ENCODE measurements at places on chromosomes 2 and 18.

- DNase-seq, result no peak
These were observed 180.6 kb upstream of the RBMS1 start for GRCh38 chr2:160674146-160674750.

GRCh38 chr2:25879133-25879730 is 945 bp upstream of the ASXL2 start:
- no peak for DNase-seq

DNA sequence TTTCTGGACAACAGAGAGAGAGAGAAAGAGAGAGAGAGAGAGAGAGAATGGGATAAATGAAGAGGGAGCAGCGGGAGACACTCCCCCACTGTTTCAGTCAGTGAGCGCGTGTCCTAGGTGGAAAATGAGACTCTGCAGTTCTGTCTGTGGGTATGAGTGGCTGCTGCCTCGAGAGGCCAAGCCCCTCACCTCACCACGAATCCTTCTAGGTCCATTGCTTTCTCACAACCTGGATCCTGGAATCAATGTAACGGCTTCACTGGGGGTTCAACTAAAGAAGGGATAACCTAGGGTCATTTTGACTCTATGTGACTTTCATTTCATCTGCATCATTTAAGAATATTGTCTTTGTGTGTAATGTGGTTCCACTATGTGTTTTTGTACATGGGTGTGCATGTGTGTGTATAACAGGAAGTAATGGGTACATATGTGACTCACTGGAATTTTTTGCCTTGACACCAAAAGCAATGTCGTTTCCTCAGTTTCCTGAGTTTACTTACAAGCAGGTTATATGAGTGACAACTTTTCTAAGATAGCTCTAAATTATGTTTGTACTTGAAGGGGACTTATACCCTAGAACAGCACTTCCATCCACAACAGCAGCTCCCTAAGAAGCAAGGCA is 221.4 kb upstream of the TRIB2 start:
- DNase-seq, result no peak

- DNase-seq, result no peak
These were observed 25.9 kb downstream of the WDR75 start for GRCh38 chr2:189467160-189467559.

- no peak for DNase-seq
These were observed 157.4 kb upstream of the RGPD4 start for GRCh38 chr2:107669335-107669734.

- DNase-seq, result no peak
These were observed 175.6 kb downstream of the PRKCE start for GRCh38 chr2:45826884-45827635.

- DNase-seq, result no peak
These were observed 69.8 kb downstream of the BABAM2 start for GRCh38 chr2:27960237-27960912.

DNA sequence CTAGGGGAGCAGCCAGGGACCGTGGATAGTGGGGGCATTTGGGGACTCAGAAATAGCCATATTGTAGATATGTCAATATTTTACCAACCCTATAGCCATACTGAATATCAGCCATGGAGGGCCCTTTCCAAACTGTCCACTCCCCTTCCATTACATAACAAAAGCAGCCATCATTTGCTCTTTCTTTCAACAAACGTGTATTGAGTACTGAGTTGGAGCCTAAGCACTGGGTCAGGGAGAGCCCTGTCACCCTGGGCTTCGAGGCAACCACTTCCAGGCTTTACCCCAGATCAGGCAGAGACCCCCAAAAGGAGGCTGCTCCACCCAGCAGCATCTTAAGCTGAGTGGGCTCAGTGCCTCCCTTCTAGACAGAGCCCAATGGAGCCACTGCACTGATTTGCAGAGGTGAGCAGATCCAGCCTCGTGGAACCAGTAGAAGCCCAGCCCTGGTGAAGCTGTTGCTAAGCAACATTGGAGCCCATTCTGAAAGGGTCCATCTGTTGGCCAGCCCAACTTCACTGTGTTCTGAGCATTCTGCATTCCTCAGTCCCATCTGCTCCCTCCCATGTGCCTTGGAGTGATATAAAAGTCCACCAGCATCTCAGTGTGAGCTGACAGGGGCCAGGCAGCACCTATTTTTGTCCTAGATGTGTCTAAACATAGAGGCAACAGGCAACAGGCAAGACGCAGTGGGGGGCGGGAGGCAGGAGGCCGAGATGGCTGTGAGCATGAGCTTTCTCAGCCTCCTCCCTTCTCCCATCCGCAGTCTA is 112.1 kb downstream of the PLB1 start:
- no peak for DNase-seq

DNA sequence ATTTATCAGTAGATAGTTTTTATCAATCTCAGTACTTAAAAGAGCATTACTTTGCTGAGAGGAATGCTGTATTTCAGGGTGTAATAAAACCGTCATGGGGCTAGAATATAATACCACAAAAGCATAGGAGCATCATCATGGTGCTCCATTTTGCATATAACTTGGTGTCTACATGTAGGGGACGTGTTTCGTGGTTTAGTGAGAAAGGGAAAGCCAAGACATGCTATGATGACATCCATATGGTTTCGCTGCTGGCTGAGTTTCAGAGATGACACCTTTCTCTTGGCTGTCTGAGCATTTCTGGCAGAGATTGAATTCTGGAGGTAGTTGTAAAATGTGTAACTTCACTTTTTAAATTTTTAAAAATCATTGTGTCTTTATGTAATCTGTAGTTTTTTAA is 32.4 kb downstream of the WDR43 start:
- no peak for DNase-seq

- no peak for DNase-seq
These were observed 135.5 kb upstream of the MC4R start for GRCh38 chr18:60508108-60508507.

- DNase-seq, result no peak
These were observed 13.1 kb downstream of the XIRP2 start for GRCh38 chr2:166901336-166901735.

GRCh38 chr18:66342577-66342976 is 261.3 kb downstream of the CDH19 start:
- DNase-seq, result no peak

DNA sequence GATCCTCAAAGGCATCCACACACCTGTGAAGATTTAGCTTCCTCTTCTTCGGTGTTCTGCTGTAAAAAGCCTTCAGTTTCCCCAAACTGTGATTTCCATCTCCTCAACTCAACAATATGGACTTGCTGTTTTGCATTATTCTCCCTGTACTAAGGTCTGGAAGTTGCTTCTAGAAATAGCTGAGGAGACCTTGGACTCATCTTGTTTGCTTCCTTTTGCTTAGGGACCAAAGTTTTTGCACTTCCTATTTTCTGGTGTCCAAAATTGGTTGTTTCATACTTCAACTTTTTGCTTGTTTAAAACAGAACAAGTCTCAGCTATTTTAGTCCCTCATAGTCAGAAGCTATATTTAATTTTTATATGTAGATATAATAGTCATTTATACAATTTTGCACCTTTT is 201.9 kb upstream of the COPS8 start:
- DNase-seq, result no peak

DNA sequence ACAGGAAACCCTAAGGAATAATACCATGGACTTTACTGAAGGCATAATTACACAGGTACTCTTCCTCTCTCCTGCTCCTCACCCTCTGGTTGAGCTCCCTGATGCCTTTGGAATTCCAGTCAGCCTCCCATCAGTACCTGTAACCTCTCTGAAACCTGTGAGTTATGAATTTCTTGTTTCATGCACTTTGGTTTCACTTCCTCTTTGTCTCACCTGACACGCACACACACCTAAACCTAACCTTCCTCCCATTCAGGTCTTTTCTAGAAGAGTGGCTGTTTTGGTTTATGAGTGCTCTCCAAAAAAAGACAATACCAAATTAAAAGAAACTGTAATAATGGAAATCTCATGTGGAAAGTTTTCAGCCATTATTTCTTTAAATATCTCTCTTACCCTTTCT is 451.3 kb upstream of the VWC2L start:
- no peak for DNase-seq

GRCh38 chr2:140256080-140256479 is 1475.9 kb upstream of the NXPH2 start:
- DNase-seq, result no peak

GRCh38 chr2:26495705-26496297 is 17.9 kb upstream of the OTOF start:
- DNase-seq, result no peak

DNA sequence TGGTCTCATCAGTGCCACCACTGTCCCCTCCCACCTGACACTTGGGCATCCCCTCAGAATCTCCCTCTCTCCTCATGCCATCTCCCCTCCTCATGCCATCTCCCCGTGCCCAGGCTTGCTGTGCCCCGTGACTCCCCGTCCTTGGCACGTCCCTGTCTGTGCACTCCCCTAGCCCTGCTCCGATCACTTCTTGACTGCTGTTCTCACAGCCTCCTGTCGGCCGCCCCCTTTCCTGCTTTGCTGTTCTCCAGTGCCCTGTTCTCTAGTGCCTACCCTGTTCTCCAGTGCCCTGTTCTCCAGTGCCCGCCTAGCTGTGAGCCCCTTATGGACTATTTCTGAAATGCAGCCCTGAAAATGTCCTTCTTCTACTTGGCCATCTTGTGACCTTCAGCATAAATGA is 253.8 kb downstream of the ALPK2 start:
- no peak for DNase-seq

DNA sequence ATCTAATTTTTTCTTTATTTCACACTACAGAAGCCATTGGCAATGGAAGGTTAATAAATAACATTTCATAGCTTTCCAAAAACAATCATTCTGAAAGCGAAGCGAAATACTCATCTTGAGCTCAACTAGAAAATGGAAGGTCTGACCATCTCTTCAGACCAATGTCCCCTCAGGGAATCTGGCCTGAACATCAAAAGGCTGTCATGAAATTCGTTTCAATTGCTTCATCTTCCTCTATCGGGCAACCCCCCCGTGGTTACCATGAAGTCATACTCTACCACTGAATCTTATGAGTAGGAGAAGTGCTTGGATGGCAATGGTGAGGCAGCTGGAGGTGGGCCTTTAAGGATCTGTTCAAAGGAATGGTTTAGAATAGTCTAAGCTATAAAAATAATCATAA is 22.9 kb upstream of the CYTIP start:
- no peak for DNase-seq

GRCh38 chr2:28528206-28528605 is 32.3 kb downstream of the PLB1 start:
- DNase-seq, result no peak

DNA sequence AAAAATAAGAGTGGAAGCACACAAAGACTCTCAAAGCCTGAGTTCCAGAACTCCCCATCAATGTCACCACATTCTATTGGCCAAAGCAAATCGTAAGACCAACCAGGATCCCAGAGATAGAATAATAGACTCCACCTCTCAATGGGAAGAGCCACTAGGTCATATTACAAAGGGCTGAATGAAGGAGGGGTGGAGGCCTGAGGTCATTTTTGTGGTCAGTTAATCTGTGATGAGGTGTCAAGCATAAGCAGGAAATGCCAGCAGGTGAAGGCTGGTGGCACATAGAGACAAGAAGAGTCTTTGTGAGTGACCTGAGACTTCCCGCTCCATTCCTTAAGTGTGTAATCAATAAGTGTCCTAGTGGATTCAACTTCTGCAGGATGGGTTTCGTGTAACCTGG is 144.3 kb downstream of the TFCP2L1 start:
- no peak for DNase-seq

DNA sequence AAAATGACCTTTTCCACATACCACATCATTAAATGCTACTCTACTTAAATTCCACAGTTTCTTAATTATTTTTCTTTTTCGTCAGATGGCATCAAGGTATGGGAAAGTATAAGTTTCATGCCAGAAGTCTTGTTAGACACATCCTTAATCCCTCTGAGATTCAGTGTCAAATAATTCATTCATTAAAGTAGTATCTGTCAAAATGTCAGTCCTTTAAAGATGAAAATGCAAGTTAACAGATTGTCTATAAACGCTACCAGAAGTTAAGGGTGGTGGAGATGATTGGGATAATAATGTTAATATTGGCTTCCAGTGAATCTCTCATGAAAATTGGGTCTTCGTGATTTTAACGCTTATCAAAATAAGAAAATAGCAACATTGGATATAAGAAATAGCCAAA is 504.2 kb upstream of the LINC00305 start:
- DNase-seq, result no peak

DNA sequence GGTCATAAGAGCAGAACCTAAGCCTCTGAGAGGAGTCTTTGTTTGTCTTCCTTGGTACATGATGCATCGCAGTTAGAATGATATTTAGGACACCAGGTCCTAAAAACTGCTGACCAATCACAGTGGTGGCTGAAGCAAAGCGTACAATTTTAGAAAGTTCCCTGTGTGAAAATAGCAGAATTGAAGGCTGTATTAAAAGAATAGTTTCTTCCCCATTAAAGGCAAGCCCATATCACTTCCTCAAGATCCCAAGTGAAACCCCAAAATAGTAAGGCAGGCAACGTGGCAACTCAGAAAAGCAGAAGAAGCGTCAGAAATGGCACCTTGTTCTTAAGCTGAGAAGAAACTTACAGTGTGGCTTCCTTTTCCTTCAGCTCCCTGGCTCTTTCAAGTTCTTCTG is 154.8 kb upstream of the PGAP1 start:
- DNase-seq, result no peak

DNA sequence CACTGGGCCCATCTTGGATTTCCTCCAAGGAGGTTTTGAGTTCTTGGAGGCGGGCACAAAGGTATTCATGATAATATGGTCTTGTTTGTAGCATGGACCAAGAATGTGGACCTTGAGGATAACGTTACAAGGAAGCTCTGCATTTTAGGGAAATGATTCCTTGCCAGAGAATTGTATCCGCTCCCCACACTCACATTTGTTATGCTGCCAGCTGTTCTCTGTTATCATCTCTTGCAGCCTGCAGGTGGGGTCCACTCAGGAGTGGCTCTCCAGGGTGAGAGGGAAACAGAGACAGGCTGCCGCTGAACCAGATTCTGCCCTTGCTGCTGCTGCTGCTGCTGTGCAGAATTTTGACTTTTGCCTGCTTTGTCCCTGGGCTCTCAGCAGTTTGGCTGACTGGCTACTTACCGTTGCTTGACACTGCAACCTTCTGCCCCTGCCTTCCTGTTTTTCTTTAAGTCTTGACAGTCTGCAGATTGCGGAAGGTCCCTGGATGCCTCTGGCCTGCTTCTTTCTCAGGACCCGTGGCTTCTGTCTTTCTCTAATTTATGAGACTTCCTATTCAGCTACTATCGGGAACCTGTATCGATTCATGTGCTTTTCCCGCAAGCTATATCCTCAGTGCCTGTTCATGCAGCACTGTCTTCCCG is 122.3 kb upstream of the DOCK10 start:
- no peak for DNase-seq

DNA sequence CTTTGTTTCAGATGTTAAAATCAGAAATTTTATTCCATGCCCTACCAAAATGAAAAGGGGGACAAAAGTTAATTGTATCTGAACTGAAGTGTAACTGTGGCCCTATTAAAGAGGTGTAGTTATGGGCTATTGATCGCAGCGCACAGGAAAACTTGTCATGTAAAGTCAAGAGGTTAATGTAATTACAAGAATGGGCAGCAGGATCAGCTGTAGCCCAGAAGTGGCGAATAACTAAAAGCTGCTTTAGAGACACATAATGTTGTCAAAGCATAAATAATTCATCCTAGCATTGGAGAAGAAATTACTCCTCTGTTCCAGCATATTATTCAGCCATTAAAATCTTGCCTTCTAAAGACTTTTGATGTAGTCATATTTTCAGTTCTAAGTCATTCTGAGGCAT is 211.8 kb downstream of the EPHA4 start:
- DNase-seq, result no peak

All from activated CD8-positive, alpha-beta memory T cell treated with anti-CD3 and anti-CD28 coated beads for 1 hour (primary cell).